ENCODE measurements at places on chromosomes 11 and 22. TPM values are rescaled to one million over a fixed set of nuclear protein-coding genes. Genes with fewer than 3 reads are reported as not detected.

AQP11 gene
- 0.49 TPM for total RNA-seq

TRIM68 gene
- total RNA-seq = 21.7 TPM

AGBL2 gene
- 13.6 TPM for total RNA-seq

EFEMP2 gene
- total RNA-seq = 11.7 TPM

C1QTNF6 gene
- 18.3 TPM for total RNA-seq

CSF2RB gene
- 41.2 TPM for total RNA-seq

FOLR2 gene
- total RNA-seq = 0.75 TPM

SNX15 gene
- 28.5 TPM for total RNA-seq

PHF5A gene
- total RNA-seq = 31.6 TPM

PHLDB1 gene
- 2.4 TPM for total RNA-seq

ABTB2 gene
- 5.9 TPM for total RNA-seq

MS4A4A gene
- 0.51 TPM for total RNA-seq

SEC14L6 gene
- total RNA-seq = not detected

CARNS1 gene
- total RNA-seq = 25.9 TPM
